Gastroesophageal sphincter (tissue), 4 donors: ENCODE measurements at places on chromosomes 1 and 21. TPM values are rescaled to one million over a fixed set of nuclear protein-coding genes. Genes with fewer than 3 reads are reported as not detected.

C21orf91 gene
- 13.7 TPM for total RNA-seq

NID1 gene
- 139 TPM for total RNA-seq

ERG gene
- total RNA-seq, result 11.2 TPM

DNA sequence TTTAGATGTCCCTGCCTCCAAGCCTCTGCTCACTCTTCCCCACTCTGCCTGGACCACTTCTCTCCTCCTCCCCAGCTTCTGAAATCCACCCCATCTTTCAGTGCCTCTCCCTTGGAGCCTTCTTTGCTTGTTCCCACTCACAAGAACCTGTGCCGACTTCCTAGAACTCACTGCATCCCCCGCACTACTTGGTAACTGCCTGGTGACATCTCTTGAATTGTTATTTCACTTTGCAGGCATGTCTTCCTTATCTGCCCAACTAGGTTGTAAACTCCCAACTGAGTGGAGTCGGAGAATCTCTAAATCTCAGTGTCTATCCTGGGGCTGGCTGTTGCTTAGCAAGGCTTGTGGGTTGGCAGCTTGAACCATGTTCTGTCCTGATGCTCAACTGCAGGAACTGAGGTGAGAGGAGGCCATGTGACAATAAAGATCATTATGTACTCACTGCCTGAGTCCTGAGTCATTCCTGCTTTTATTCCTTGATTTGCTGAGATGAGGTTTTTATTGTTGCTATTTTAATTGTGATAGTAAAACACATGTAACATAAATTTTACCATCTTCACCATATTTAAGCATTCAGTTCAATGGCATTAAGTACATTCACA is 3.9 kb downstream of the KPRP start:
- ATAC-seq, result no peak

DNA sequence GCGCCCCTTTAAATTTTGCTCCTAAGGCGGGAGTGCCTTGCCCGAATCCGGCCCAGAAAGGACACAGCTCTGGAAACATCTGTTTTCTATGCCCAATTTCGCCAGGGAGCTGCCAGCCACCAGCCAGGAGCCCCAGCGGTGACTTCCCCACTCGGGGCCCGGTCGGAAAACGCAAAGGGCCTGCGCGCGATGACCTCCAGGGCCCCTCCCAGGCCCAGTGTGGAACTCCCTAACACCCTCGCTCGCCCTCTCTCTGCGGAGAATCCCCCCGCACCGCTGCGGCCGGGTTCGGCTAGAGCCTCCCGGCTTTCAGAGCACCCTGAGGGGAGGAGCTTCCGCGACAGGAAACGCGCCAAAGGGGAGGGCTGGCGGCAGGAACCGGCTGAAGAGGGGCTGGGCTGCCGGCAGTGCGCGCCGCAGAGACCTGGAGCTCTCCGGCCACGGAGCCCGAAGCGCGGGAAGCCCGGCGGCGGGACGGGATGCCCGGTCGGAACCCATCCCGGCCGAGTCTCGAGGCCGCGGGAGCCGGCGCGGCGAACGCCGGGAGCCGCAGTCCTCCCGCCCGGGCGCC is 505 bp downstream of the CLSPN start:
- ATAC-seq, result peak; percentile 87

GRCh38 chr1:230781594-230781993 is 34.4 kb downstream of the CAPN9 start:
- ATAC-seq, result no peak

DNA sequence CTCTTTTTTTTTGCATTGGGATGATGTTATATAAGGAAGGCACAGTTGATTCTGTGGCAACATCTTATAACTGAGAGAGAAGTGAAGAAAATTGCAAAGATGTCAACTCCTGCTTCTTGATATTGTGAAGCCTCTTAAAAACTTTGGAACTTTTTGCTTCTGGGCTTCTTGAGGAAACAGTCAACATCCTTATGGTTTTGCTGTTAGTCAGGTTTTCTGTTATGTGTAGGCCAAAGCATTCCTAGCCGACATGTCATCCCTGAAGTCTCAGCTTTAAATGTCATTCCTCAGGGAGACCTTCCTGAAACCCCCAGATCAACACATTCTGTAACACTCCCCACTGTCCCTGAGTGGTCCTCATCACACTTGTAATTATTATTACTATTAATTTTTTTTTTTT is 12.6 kb downstream of the FALEC start:
- ATAC-seq, result no peak

DNA sequence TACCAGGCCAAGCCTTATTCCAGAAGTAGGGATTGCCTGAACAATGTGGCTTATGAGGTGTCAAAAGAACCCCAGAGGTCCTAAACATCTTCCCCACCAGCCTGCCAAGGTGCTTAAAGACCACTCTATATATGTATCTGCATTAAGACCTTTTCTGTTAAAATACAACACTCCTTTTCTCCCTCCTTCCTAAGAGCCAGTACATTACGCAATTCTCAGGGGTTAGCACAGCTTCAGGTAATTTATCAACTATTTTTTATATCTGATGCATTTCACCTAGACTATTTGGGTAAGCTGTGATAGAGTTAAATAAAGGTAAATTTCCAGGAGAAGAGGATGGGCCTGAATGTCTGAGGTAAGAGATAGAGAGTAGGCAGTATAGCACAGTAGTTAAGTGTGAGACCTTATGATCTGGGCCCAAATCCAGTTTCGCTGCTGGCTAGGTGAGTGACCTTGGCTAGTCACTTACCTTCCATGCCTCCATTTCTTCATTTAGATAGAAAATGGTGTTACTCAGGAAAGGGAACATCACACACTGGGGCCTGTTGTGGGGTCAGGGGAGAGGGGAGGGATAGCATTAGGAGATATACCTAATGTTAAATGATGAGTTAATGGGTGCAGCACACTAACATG is 5.1 kb upstream of the CCN1 start:
- no peak for ATAC-seq

GRCh38 chr21:26087223-26087918 is 83.2 kb downstream of the APP start:
- ATAC-seq, result no peak

DNA sequence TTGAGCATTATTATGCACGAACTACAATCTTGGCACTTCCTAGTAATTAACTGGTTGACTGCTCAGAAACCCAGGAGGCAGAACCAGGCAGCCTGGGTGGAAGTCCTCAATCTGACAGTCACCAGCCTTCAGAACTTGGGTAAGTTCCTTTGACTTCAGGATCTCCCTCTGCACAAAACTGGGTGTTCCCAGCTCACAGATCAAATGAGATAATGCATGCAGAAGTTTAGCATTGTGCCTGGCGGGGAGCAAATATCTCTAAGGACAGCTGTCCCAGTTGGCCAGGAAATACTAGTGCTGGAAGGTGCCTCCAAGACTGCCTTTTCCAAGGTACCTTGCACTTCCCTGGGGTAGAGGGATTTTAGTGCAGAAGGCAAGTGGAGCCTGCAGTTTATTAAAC is 294.8 kb downstream of the PCP4 start:
- no peak for ATAC-seq

- no peak for ATAC-seq
Observed at GRCh38 chr1:61873581-61873980, 131.3 kb downstream of the PATJ start.

DNA sequence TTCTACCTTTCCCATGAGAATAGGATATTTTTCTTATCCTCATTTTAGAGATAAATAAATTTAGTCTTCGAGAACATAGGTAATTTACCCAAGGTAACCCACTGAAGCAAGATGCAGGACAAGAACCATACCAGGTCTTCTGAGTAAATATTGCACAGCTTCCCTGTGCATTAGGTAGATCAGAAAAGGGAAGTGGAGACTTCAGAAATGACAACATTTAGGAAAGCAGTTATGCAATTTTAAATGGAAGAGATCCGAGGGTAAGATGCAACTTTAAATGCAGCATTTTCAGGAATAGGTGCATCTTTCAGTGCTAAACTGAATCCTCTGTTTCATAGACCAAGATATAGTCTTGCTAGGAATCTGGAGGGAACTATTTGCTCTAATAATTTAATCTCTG is 206.4 kb upstream of the SGIP1 start:
- ATAC-seq, result no peak
